ENCODE measurements at places on chromosomes 4 and X.

GRCh38 chr4:55348466-55348865 lies 2.4 kb downstream of the SRD5A3 start:
- no peak for DNase-seq

- no peak for DNase-seq
Observed at GRCh38 chr4:33060674-33061542, 2340.7 kb downstream of the PCDH7 start.

DNA sequence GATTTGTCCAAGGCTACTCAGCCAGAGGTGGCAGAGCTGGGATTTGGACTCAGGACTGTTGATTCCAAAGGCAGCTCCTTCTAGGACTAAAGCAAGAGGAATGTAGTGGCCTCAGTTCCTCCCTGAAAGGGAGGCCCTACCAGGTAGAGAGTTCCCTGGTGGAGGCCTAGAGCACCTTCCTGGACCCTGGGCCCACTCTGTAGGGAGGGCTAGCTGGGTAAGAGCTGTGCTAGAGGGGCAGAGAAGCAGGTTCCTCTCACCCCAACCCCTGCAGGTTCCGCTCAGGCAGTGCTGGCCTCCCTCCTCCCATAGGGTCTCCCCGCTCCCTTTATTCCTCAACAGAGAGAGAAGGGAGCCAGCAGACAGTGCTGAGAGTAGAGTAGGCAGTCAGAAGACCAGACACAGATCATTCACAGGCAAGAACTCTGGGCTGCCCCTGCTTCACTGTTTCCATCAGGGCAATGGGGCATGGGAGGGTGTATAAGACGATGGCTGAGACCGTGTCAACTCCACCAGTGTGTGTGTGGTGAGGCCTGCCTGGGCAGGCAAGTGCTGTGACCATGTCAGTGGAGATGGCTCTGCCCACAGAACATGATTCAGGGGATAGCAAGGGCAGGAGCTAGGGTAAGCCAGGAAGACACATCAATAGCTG lies 12.4 kb upstream of the PJA1 start:
- DNase-seq: no peak

DNA sequence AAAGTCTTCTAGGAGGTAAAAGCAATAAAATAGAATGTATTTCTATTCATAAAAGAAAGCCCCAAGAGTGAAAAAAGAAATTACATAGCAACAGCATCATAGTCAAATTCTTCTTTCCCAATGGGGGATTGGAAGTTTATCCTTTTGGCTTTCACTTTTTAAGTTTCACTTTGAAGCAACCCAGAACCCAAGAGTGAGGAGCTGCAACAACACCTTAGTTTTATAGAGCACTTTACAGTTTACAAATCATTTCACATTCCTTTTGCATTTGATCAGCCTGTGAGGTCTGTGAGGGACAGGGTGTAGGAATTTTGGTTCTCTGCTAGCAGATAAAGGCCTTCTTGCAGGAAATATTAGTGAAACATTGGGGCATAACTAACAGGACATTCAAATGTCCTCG lies 112.0 kb upstream of the NDP start:
- DNase-seq: no peak

DNA sequence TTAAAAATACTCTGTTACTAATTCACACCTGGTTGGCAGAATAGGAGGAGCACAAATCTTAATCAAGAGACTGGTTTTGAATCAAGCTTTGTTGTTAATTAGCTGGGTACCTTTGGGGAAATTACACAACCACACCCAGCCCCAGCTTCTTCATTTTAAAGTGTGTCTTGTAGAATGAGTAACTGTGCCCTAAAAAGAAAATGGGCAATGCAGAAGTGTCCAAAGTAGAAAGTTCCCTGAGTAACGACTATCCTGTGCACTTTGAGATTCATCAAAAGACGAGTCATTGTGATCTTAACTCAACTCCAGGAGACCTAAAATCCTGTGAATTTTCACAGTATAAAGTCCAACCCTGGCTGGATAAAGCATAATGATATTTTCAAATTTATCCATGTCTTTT lies 792.3 kb upstream of the HS3ST1 start:
- no peak for DNase-seq

- no peak for DNase-seq
Observed at GRCh38 chr4:113148925-113149324, 99.5 kb downstream of the ANK2 start.

DNA sequence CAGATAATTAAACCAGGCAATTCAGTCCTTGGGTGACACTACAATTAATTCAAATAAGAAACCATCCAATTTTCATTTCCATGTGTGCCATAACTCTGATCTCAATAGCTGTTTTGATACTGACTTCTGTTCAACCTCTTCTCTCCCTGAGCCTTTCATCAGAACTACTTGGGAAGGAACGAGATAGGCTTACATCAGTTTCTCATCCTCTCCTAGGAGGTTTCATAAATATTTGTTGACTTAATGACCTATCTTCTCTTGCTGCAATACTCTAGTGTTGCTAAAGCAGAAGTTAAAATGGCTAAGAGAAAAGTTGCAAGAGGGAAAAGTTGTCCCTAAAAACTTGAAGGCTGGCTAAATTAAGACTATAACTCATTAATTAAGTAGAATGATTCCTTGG lies 41.8 kb downstream of the PRKG2 start:
- no peak for DNase-seq

GRCh38 chrX:150310417-150310816 lies 52.7 kb upstream of the MAMLD1 start:
- DNase-seq: no peak

DNA sequence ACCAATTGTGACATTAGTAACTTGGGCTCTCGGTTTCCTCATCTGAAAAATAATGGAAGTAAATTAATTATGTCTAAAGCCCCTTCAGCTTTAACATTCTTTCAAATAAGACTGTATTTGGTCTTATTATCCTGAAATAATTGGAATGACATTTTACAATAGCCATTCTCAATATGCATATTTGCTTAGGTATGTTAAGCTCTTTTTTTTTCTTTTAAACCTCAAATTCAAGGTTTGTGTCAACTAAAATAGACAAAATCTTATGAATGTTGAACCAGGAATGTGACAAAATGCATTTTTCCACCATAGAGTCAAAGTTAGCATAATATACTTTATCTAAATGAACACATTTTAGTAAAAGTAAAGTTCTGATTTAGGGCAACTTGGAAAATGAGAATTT lies 34.4 kb upstream of the TET2 start:
- DNase-seq: no peak

GRCh38 chrX:45669715-45670340 lies 469.2 kb upstream of the DIPK2B start:
- DNase-seq: no peak

- DNase-seq: no peak
Observed at GRCh38 chrX:134875671-134876070, 115.1 kb upstream of the SMIM10 start.

DNA sequence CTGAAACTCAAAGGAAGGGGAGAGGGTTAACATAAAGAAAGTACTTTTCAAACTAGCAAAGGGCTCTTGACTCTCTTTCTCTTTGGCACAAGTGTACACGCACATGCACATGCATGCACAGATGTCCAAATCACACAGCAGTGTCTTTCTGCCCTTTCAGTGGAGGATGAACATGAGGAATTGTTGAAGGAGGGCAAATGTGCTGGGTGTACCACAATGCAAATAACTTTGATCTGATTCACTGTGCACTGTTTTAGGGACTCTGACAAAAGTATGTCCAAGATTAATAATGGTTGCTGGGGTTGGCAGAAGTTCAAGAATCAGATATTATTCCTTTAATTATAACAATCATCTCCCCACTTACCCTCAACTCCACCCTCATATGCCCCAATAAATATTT lies 93.8 kb downstream of the GPC4 start:
- no peak for DNase-seq

DNA sequence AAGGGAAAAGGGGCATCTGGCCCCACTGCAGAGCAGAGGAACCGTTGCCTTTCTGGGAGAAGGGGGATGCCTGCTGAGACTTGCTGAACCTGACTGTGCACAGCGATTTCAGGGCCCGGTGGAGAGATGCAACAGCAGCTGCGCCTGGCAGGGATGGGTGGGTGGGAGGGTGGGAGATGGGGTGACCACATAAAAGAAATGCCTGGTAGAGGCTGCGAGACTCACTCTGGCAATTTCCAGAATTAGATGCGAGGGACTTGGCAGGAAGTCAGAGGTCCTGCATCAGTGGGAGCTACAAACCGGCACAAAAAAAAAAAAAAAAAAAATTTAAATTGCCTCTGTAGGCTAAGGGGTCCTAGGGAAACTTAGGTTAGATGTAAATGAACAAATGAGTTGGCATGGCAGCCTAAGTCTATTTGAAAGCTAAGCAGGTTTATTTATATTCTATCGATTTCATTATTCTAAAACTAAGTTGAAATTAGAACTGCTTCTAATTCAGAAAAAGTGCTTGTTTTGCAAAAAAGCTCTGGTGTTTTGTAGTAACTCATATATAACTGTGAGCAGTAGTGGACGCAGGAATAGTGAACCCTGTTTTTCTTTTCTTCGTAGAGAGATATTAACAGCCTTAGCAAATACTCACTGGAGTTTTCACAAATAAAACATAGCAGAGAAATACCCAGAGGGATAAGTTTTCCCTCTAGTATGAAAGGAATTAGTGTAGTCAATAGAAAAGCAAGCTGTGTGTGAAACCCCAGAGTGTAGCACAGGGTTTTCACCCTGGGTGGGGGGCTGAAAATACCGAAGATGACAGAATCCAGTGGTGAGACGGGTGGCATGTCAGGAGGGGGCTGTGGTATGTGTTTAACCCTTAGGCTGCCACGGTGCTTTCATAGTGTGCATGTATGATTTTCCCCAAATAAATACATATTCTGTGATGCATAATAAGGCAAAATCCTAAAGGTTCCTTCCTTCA lies 130.1 kb downstream of the EGF start:
- DNase-seq: no peak

GRCh38 chr4:163063891-163064290 lies 102.8 kb downstream of the NAF1 start:
- no peak for DNase-seq

DNA sequence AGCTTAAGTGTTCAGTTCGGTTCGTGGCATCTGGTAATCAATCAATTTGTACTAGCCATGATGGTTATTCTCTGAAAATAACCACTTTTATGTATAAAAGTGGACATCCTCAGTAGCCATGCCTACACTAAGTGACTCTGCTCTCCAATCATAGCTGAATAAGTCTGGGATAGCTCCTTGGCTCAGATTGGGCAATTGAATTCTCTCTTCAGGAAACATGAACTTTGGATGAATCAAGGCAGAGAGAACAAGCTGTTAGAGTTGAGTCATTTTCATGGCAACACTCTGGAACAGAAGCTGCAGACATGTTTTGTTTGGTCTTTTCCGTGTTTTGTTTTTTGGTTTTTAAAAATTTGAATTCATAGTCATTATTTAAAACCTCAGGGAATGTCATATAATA lies 66.8 kb upstream of the TMEM164 start:
- no peak for DNase-seq

GRCh38 chrX:69185141-69185540 lies 19.9 kb upstream of the PJA1 start:
- DNase-seq: no peak

DNA sequence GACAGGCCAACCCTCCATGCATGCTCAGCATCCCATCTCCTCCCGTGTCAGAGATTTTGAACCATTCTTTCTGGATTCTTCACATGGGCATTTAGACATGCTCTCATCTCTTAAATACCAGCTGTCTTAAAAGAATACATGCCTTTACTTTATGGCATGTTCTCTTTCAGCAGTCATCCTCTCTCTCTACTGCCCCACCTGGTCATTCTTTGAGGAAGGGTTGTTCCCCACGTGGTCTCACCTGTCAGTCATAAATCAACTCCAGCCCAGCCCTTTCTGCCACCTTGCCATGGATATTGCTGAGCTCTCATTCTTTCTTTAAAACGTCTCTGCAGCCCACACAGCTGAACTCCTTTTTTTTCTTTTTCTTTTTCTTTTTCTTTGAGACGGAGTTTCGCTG lies 111.3 kb downstream of the ARHGAP10 start:
- DNase-seq: no peak

GRCh38 chrX:120377715-120378114 lies 15.8 kb downstream of the ATP1B4 start:
- no peak for DNase-seq

DNA sequence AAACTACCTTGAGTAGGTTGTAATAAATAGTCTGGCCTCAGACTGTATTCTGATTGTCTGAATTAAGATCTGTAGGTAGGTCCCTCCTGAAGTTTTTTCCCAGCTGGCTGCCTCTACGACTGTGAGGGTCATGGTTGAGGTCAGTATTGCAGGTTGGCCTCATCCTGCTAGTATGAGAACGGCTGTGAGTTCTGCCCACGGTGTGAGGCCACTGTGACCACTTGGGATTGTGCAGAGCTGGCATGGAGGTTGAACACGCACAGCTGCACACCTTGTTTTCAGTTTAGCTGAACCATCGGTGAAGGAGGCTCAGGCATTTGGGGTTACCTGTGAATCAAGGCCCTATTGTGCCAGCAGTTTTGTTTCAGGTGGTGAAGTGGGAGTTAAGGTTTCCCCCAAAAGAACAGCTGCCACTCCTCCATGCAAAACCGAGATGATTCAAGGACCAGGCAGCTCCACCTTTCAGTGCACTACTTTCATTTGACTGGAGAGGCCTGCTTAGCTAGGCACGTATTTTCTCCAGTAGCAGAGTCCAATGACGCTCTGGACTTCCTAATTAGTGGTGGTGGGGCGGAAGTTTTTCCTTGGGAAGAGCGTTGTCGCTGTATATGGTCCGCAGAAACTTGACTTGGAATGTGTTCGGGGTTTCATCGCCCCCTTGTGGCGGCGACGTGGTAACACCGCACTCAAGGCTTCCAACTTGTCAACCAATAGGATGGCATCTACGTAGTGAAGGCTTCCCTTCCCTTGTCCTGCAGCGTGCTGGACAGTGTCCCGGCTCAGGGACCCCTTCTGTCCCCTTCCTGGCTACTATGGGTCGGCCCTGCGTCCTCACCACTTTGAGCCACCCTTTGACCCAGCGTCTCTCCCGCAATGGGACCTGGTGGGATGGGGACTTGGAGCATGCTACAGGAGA lies 13.8 kb downstream of the CMC4 start:
- peak; percentile 57 for DNase-seq

- DNase-seq: no peak
Observed at GRCh38 chr4:75058486-75058885, 125.6 kb downstream of the PARM1 start.

- no peak for DNase-seq
Observed at GRCh38 chr4:165379678-165380064, 863 bp downstream of the CPE start.

DNA sequence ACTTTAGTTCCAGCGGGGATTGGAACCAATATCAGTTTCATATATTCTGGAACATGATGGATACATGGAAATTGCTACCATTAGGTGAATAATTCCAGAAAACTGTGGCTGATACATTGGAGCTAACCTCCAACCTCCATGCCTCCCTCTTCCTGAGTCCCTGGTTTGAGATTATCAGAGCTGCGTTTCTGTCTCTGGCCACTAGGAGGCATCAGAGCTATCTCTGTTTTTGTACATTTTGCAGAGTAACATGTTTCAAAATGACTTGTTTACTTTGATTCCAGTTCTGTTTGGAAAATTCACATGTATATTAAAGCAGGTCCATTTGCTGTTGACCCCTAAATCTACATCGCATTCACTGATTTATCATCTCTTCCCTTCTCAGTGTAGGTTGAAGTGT lies 2.4 kb upstream of the RAB40AL start:
- DNase-seq: peak; percentile 34

GRCh38 chr4:154869301-154869700 lies 88.2 kb downstream of the RBM46 start:
- no peak for DNase-seq
